ENCODE measurements at places on chromosomes 6 and 20. TPM values are rescaled to one million over a fixed set of nuclear protein-coding genes. Genes with fewer than 3 reads are reported as not detected.

The C20orf173 gene
- total RNA-seq: not detected

DNA sequence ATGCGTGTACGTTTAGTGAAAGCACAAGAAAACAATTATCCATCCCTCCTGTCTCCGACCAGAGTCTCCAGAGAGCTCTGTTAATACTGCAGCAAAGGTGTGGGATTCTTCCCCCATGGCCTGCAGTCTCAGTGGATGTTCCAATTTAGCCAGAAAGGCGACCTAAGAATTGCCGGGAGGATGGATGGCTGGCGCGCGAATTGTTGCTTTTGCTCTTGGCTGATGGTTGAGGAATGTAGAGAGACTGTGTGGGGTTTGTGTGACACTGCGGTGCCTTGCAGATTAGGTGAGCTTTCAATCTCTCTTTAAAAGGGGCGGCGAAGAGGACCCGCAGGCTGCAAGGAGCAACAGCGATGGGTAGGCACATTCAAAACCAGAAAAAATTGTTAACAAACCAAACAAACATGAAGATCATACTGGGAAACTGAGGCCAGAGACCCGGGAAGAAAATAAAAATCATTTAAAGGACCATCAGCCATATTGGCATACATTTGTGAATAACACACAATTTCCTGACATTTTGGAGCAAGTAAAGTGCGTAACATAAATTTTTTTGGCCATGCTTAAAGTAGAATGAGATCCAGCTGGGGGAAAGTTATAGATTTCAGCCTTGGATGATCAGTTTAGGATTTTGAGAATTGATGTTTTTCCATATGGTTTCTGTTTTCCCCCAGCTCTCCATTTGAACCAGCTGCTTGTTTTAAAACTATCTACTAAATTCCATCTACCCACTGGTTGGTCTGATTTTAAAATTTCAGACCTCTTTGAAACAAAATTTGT lies 46.3 kb downstream of the GNAS start:
- no peak overlapping the region for H3K4me3 ChIP-seq
- no peaks in the 10 kb centered on the region for H3K27me3 ChIP-seq
- peak overlapping the region; percentile 59 for H3K27ac ChIP-seq
- H3K4me1 ChIP-seq: peaks cover 81% of the 10 kb centered on the region
- no peak for DNase-seq

GRCh38 chr20:9903048-9903655 lies 64.3 kb upstream of the PAK5 start:
- no peaks in the 10 kb centered on the region for H3K4me1 ChIP-seq
- H3K27me3 ChIP-seq: no peaks in the 10 kb centered on the region
- no peak overlapping the region for H3K4me3 ChIP-seq

DNA sequence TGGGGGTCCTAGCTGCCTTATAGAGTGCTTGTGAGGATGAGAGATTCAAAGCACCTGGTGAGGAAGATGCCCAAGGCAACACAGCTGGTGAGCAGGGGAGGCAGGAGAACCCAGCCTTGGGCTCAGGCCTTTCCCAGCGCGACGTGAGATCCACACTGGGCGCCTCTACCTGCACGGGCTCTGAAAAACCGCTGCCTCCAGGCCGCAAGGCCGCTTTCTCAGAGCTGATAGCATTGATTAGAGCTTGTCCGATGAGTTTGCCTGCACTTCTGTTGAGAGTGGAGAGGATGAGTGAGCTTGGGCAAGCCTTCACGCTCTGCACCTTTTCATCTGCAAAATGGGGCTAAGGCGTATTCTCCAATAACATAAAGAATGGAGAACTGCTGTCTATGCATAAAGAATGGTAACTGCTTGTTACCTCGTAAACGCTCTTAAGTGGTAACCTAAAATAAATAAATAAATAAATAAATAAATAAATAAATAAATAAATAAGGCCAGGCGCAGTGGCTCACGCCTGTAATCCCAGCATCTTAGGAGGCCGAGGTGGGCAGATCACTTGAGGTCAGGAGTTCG lies 916 bp downstream of the PABPC1L start:
- peak; percentile 16 for DNase-seq
- peak overlapping the region; percentile 45 for H3K27ac ChIP-seq
- peak overlapping the region; percentile 78 for H3K4me3 ChIP-seq
- H3K27me3 ChIP-seq: no peaks in the 10 kb centered on the region
- H3K4me1 ChIP-seq: peaks cover 36% of the 10 kb centered on the region
- peaks cover 56% of the 10 kb centered on the region for H3K36me3 ChIP-seq

GRCh38 chr6:138428944-138429598 lies 25.0 kb downstream of the HEBP2 start:
- H3K27ac ChIP-seq: no peak overlapping the region
- no peaks in the 10 kb centered on the region for H3K36me3 ChIP-seq
- no peak for DNase-seq
- no peak overlapping the region for H3K4me3 ChIP-seq

- no peaks in the 10 kb centered on the region for H3K36me3 ChIP-seq
- H3K4me3 ChIP-seq: no peak overlapping the region
- no peaks in the 10 kb centered on the region for H3K4me1 ChIP-seq
- no peak for DNase-seq
- no peak overlapping the region for H3K27ac ChIP-seq
Observed at GRCh38 chr6:5905431-5906339, 101.0 kb downstream of the NRN1 start.

DNA sequence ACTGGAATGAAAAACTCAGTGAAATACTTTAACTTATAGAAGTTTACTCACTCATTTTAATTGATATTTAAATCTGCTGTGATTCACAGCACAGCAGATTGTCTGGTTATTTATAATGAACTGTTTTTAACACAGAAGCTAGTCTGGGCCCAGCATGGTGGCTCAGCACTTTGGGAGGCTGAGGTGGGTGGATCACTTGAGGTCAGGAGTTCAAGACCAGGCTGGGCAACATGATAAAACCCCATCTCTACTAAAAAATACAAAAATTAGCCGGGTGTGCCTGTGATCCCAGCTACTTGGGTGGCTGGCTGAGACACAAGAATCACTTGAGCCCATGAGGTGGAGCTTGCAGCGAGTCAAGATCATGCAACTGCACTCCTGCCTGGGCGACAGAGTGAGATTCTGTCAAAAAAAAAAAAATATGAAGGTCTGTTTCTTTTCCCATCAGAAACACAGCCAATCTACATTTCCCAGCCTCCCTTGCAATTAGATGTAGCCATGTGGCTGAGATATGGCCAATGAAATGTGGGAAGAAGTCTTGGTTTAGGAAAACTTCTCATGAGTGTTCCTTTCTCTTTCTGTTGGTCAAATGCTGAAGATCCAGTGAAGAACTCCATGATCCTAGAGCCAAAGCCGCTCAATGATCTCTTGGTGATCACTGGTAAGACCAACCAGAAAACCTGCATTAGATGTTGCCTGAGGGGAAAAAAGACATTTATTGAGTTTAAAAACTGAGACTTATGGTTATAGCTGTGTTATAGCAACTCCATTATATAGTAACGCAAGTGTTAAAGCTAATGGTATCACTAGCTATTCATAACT lies 31.3 kb upstream of the BTN3A2 start:
- H3K27me3 ChIP-seq: peaks cover 10% of the 10 kb centered on the region
- H3K4me1 ChIP-seq: peaks cover 40% of the 10 kb centered on the region
- peaks cover 2% of the 10 kb centered on the region for H3K36me3 ChIP-seq
- DNase-seq: peak; percentile 20

The WFDC5 gene
- 0.23 TPM for total RNA-seq

GRCh38 chr20:13898012-13898612 lies 92.3 kb downstream of the SEL1L2 start:
- H3K4me3 ChIP-seq: no peak overlapping the region
- H3K36me3 ChIP-seq: no peaks in the 10 kb centered on the region
- DNase-seq: no peak
- no peak overlapping the region for H3K27ac ChIP-seq

DNA sequence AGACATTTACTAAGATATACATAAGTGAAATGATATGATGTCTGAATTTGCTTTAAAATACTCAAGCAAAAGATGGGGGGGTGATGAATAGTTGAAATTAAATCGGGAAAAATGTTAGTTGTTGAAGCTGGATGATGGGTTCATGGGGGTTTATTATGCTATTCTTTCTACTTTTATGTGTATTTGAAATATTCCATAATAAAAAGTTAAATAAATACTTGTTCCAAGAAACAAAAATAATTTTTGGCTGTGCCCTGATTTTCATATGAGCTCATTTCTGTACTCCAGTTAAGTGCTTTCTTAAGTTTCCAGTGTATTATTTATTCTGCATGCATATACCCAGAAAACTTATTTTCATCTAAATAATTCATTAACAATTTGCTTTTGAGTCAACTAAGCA lies 138.6 kb downstream of the AIG1 start:
- no peaks in the 10 kb centered on the region for H3K27me3 ChIP-seq
- no peak overlapping the region for H3K4me3 ChIP-seq
- H3K36me3 ChIP-seq: peaks cover 10% of the 10 kb centered on the region
- peaks cover 20% of the 10 kb centered on the region for H3K4me1 ChIP-seq

The PSORS1C1 gene
- 0.33 TPM for total RNA-seq

DNA sequence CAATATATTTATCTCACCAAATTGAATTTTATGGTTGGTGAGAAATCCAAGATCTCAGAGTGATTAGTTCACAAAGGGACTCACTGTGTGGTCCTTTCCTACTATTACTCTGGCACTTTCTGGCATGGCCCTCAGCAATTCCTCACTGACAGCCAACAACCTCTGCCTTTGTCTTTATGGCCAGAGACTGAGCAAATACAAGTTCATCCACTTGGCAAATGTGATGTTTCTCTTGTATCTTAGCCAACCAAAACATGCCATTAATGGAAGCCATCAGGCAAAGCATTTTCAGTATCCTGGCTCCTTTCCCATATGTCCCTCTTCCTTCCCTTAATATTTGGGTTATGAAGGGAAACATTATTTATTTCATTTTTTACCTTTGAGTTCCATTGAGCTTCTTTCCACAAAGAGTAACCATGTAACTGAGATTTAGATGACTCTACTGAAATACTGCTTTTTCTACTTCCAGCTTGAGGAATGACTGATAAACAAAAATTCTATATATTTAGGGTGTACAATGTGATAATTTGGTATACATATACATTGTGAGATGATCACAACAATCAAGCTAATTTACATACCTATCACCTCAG lies 30.8 kb upstream of the SMLR1 start:
- no peak overlapping the region for H3K27ac ChIP-seq
- no peak overlapping the region for H3K4me3 ChIP-seq
- H3K36me3 ChIP-seq: peaks cover 2% of the 10 kb centered on the region
- H3K27me3 ChIP-seq: peaks cover 2% of the 10 kb centered on the region

The BPI gene
- total RNA-seq: not detected

The ARHGAP18 gene
- 5.2 TPM for total RNA-seq

DNA sequence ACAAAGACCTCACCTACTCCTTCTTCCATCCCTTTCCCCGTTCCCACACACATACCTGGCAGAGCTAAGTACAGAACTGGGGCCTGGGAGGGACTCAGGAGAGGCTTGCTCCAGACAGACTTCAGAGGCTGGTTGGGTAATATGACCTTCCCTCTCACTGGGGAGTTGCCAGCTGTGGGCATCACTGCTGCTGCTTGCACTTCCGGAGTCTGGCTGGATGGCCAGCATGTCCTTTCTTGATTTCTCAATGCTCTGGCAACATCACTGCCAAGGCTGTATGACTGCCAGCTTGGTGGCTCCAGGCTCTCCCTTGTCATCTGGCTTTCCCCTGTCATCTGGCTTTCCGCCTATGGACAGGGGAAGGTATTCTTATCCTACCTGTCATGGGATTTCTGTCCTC lies 47.8 kb downstream of the CDH22 start:
- no peak overlapping the region for H3K27ac ChIP-seq
- H3K36me3 ChIP-seq: no peaks in the 10 kb centered on the region
- no peak overlapping the region for H3K4me3 ChIP-seq
- DNase-seq: no peak
- no peaks in the 10 kb centered on the region for H3K4me1 ChIP-seq

The CST2 gene
- total RNA-seq: not detected

The CFAP61 gene
- total RNA-seq: 0.51 TPM

DNA sequence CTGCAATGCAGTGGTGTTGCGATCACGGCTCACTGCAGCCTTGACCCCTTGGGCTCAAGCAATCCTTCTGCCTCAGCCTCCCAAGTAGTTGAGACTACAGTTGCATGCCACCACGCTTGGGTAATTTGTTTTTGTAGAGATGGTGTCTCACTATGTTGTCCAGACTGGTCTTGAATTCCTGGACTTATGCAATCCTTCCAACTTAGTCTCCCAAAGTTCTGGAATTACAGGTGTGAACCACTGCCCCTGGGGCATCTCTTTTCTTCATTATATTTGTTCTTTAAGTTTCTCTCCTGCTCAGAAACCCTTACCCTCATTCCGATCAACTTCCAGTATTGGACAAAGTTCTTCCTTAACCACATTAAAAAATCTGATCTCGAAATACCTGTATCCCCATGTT lies 44.7 kb upstream of the DEK start:
- peaks cover 7% of the 10 kb centered on the region for H3K27me3 ChIP-seq
- H3K36me3 ChIP-seq: no peaks in the 10 kb centered on the region
- no peak overlapping the region for H3K4me3 ChIP-seq
- H3K27ac ChIP-seq: no peak overlapping the region
- no peaks in the 10 kb centered on the region for H3K4me1 ChIP-seq

GRCh38 chr6:52391599-52391998 lies 28.5 kb upstream of the EFHC1 start:
- peak overlapping the region; percentile 33 for H3K27ac ChIP-seq
- H3K4me3 ChIP-seq: no peak overlapping the region
- H3K27me3 ChIP-seq: no peaks in the 10 kb centered on the region
- no peak for DNase-seq

GRCh38 chr6:144263786-144264185 lies 21.3 kb upstream of the UTRN start:
- H3K4me1 ChIP-seq: no peaks in the 10 kb centered on the region
- H3K4me3 ChIP-seq: no peak overlapping the region
- no peak for DNase-seq
- no peak overlapping the region for H3K27ac ChIP-seq
- no peaks in the 10 kb centered on the region for H3K36me3 ChIP-seq

The MEP1A gene
- not detected for total RNA-seq

The UBD gene
- total RNA-seq: not detected

The CTCFL gene
- total RNA-seq: not detected

- DNase-seq: no peak
- H3K4me1 ChIP-seq: no peaks in the 10 kb centered on the region
- H3K27me3 ChIP-seq: no peaks in the 10 kb centered on the region
- peaks cover 1% of the 10 kb centered on the region for H3K36me3 ChIP-seq
- H3K27ac ChIP-seq: no peak overlapping the region
Observed at GRCh38 chr6:166598441-166599138, 12.1 kb upstream of the RAMACL start.

GRCh38 chr20:62980380-62980960 lies 26.3 kb downstream of the BHLHE23 start:
- DNase-seq: no peak
- H3K27me3 ChIP-seq: peaks cover 42% of the 10 kb centered on the region
- H3K36me3 ChIP-seq: no peaks in the 10 kb centered on the region
